ENCODE measurements at places on chromosomes 1 and 21.

DNA sequence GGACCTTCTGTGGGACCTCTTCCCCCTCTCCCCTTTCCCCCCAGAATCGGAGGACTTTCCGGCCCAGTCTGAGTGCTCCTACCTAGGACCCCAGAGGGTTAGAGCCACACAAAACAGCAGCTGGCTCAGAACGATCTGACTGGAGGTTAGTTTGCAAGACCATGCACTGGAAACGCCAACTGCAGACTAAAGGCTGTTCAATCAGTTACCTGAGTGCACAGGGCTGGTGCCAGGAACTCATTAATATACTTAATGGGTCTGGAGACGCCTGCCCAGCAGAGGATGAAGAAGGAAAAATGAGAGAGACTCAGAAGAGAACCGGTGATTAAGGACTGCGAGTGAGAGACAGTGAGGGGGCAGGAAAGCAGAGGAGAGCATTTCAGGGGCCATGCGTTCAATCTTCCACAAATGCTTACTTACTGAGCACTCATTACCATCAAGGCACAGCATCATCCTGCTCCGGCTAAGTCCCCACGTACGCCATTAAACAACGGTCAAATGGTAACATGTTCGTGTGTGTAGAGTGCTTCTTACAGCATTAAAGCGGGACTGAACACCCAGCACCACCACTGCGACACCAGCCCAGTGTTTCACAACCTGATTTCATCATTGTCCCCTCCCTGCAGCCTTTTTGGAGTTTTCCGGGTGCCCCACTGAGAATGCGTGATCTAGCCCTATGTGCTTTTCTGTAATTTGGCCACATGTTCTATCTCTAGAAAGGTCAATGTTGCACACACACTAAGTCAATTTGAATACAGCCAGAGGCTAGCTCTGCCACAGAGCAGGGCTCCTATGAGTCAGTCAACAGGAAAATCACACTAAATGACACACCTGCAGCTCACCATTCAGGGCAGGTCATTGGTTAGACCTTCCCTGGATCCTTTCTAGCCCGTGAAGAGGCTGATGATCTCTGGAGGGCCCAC is 7.6 kb downstream of the ENO1 start:
- no peak for DNase-seq

DNA sequence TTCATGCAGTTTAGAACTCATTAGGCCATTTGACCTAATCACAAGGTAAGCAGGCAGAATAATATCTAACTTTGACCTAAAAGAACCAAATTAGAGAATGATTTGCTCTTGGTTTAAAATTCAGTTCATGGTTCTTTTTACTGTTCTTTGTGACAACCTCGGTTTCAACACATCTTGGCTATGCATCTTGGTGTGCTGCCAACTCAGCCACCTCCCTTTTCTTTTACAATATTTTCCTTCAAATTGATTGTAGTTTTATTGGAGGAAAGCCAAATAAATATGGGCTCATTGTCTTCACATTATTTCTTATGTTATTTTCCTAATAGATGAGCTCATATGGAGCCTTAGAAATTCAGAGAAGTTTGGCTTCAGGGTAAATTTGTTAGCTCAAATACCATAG is 338.3 kb downstream of the SIPA1L2 start:
- DNase-seq: no peak

- no peak for DNase-seq
Observed at GRCh38 chr21:44947930-44948331, 8.1 kb downstream of the SLX9 start.

- no peak for DNase-seq
Observed at GRCh38 chr1:11522400-11523235, 43.7 kb downstream of the DISP3 start.

DNA sequence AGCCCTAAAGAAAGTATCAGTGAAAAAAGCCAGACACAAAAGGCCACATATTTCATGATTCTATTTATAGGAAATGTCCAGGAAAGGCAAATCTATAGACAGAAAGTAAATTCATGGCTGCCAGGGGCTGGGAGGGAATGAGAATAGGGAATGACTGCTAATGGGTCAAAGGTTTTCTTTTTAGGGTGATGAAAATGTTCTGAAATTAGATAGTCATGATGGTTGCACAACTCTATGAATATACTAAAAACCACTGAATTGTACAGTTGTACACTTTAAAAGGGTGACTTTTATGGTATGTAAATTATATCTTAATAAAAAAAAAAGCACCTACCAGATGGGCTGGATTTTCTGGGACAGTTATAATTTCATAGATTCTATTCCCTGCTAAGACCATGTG is 114.8 kb downstream of the CNIH3 start:
- DNase-seq: no peak

GRCh38 chr1:152543820-152544219 is 22.8 kb downstream of the LCE3E start:
- no peak for DNase-seq

DNA sequence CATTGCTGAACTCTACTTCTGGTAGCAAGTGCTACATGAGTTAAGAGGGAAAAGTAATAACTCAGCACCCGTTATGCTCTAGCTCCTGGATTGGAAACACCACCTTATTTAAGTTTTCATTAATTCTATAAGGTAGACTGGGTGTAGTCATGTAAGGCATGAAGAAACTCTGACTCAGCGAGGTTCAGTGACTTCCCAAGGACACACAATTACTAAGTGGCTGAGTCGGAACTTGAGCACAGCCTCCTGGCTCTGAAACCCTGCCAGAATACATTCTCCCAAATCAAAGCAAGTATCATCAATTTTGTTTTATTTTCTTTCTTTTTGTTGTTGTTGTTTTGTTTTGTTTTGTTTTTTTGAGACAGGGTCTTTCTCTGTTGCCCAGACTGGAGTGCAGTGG is 29.1 kb upstream of the SCCPDH start:
- no peak for DNase-seq

DNA sequence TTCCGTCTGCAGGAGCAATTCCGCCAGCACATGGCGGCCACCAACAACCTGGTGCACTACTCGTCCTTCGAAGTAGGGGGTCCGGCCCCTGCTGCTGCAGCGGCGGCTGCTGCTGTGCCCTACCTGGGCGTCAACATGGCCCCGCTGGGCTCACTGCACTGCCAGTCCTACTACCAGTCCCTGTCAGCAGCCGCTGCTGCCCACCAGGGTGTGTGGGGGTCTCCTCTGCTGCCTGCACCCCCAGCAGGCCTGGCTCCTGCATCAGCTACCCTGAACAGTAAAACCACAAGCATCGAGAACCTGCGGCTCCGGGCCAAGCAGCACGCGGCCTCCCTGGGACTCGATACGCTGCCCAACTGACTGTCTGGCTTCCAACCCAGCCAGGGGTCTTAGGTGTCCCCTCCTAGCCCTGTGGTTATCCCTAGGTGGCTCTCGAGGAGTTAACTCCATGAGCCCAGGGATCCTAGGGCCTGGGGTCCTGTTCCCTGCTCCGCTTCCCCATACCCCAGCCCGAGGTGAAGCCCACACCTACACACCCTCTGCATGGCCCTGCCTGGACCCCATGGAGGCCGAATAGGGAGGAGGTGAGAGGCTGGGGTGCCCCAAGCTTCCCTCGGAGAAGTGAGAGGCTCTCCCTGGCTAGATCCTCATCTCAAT is 22.6 kb downstream of the DMBX1 start:
- no peak for DNase-seq

GRCh38 chr1:207202480-207202879 is 98.4 kb downstream of the C4BPA start:
- no peak for DNase-seq

Data from effector memory CD8-positive, alpha-beta T cell (primary cell).